ENCODE measurements at places on chromosomes 2 and 18.

DNA sequence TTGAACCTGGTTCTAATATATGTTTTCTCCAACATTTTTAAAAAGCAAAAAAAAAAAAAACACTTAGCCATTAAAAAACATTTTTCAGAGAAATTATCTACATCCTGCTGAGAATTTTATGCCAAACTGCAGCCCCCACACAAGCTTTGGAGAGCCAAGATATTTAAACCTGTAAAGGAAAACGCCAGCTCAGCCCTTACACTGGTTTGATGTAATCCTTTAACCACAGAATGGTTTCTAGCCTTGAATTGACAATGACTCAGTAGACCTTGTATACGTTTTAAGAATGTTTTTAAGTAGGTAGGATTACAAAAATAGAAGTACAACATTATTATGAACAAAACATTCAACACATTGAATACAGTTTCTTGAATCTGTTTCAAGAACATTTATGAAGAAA is 113.6 kb downstream of the BABAM2 start:
- DNase-seq: no peak

- DNase-seq: no peak
Observed at GRCh38 chr2:133438026-133438425, 130.2 kb downstream of the NCKAP5 start.

DNA sequence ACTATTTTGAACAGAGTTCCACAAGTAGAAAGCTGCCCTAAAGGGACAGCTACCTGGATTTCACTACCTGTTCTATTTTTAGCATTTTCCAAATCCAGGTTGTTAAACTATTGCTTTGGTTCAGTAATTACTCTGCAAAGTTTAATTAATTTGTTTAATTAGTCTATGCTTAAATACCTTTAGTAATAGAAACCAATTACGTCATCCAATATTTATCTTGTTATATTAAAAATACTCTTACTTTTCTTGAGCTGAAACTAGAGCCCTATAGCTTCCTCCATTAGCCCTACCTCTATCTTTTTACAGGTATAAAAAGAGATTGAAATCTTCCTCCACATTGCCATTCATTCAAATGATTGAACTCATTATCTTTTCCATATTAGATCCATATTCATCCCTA is 514.6 kb downstream of the DSC3 start:
- no peak for DNase-seq

- no peak for DNase-seq
Observed at GRCh38 chr2:36569267-36569856, 28.6 kb downstream of the FEZ2 start.

DNA sequence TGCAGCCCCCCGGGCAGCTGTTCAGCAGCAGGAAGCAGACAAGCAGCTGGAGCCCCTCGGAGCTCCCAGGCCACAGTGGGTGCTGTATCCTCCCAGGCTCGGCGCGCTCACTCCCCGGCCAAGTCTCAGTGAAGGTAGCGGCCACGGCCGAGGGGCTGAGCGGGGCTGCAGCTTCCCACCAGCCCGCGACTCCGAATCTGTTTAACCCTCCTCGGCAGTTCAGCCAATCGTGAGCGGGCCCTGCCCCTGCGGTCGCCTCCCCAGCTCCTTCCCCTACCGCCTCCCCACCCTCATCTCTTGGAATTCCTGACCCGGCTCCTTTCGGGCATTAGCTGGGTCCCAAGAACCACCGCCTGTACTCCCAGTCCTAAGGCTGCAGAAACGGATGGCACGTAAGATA is at the start of gene RESP18:
Gene RESP18 (minus strand): TSS at position 203 of the 400 bp plus-strand sequence.
- DNase-seq: no peak
